Stimulated activated CD4-positive, alpha-beta T cell treated with anti-CD3 and anti-CD28 coated beads, Interleukin-15, amount 100 ng/mL, for 1 hour (primary cell): ENCODE measurements at places on chromosomes 7 and 10.

DNA sequence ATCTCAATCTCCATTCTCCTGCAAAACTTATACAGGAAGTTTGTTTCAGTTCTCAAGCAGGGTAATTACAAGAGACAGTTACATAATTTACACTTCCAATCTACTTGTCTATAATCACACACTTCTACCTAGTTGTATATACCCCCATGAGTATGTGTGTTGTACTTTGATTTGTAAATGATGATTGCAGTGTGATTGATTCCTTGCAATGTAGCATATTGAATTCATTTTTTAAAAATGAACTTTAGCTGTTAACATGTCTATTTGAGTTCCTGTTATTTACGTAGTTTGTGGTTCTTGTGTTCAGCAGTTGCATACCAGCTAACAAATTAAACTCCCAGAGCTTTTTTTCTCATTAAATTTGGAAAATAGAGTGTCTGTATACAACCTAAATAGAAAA is 102.5 kb upstream of the SAMD8 start:
- no peak for DNase-seq

DNA sequence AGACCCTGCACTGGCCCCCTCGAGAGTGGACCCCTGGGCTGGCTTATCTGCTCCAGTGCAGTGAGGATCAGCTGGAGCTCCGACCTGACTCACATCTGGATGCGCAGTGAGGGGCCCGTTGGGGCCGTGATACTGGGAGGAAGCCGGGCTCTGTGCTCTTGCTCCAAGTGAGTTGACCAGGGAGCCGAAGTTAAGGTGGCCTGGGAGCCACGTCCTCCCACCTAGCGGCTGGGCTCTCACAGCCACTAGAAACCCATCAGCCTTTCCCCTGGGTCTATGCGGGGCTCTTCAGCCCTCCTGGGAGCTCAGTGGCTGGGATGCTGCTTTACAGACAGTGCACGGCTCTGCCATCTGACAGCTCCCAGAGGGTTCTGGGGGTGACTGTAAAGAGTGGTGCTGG is 9.1 kb downstream of the ALKBH4 start:
- DNase-seq, result no peak

DNA sequence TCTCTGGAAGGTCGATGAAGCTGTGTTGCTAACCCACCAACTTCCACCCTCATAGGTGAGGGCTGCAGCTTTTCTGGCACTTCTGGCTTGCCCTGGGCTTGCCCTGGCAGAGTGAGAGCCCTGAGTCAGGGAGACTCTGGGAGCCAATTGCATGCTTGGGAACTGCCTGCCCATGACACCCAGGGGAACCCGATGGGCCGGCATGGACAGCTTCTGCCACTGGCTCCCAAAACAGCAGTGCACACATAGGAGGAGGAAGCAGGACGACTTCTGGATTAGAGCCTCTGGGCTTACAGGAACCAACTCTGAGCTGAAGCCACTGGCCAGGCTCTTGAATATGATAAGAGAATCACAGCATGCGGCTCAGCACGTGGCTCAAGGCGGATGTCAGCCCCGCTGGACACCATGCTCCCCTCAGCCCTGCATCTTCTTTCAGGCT is 135.2 kb upstream of the UNC5B start:
- DNase-seq, result no peak

DNA sequence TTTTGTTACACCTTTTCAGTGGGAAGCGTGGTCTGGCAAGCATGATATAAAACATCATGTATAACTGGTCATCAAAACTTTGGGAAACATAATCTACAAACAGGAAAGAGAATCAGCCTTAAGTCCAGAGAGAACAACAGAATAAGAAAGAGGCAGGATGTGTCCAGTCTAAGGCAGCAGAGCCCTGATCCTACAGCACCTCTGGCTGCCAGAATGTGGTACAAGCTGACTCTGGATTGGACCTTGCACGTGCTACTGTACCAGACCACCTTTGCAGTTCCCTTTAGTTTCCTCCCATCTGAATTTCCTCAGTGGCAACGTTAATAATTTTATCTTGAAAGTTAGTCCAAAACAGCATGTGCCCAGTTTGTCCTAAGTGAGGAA is 824.6 kb upstream of the IGFBP3 start:
- DNase-seq, result no peak

DNA sequence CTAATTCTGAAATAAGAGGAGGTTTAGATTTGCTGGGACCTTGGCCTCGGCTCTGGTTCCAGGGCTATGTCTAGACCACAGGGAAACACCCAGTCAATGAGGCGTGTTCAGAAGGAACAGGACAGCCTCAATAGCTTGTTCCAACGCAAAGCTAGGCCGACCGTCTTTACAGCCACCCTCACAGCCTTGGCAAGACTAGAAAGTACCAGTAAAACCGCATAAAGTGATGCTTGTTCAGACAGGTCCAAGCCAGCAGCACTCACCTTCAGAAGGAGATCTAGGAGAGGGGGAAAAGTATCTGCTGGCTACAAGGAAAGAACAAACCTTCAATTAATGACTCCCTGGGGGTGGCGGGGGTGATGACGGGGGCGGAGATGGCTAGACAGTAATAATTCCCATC is 50.1 kb upstream of the LMTK2 start:
- no peak for DNase-seq

GRCh38 chr7:77995717-77996116 is 197.1 kb downstream of the PHTF2 start:
- no peak for DNase-seq

GRCh38 chr7:106609416-106609815 is 51.5 kb downstream of the CCDC71L start:
- no peak for DNase-seq

GRCh38 chr10:33026422-33026821 is 68.4 kb upstream of the ITGB1 start:
- no peak for DNase-seq

DNA sequence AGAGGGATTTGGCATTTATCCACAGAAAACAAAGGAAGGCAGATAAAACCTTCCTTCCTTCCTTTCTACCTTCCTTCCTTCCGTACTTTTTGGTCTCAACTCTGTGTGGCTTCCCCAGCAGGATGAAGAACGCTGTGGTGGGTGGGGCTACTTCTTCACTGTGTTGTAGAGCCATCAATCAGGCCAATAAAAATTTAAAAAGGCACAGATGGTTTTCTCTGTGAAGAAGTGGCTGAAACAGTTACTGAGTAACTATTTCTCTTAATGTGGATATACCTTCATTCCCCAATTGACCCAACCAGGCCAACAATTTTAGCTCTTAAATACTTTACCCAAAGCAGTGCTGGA is 75.8 kb downstream of the ZNF92 start:
- DNase-seq, result no peak

- no peak for DNase-seq
Measured at GRCh38 chr10:118682533-118682932, 72.2 kb downstream of the CACUL1 start.

GRCh38 chr10:75634947-75635346 is 203.5 kb downstream of the LRMDA start:
- no peak for DNase-seq

DNA sequence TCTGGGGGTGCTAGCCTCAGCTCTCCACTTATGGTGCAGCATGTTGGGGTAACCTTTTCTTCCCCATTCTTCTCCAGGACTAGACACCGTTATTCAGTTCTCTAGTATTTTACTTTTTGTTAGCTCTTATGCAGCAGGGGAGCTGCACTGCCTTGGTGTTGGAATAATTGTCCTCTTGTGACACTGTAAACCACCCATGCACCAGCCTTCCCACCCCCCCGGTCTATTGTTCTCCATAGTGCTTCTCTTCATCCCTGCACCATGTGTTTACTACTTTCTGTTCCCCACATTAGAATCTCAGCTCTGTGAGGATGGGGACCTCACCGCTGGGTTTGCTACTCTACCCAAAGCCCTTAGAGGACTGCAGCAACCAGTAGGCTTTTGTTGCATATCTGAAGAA is 230.7 kb downstream of the RPS24 start:
- DNase-seq, result no peak

DNA sequence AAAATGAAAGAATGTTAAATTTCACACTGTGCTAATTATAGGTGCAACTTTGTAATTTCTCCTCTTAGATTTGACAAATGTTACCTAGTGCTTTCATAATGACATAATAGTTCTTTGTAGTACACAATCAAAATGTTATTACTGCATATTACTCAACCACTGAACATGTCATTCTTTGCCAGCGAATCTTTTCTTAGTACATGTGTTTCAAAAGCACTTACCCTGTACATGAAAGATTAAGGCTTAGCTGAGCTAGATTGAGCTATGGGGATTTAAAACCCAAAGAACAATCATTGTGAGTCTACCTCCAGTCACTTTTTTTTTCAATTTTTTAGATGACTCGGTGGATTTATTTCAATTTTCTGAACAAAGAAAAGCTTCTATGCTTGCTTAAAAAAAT is 123.5 kb upstream of the FERD3L start:
- no peak for DNase-seq

DNA sequence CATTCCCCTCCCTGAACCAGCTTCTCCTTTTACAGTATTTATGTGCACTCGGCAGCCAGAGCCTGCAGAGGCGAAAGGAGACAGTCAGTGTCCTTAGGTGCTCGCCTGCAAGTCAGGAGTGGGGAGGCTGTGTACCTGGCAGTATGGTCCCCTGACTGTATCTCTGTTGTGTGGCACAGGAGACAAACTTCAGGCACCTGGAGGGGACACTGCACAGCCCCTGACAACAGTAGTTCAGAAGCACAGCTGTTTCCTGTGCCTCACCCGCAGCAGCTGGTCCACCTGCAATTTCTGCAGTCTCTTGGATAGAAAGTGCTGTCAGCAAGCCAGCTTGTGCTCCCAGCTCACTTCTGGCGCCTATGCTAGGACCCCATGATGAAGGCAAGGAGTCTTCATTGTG is 73.4 kb upstream of the LAMB4 start:
- no peak for DNase-seq

GRCh38 chr7:108345710-108346336 is 110.4 kb downstream of the NRCAM start:
- no peak for DNase-seq

- DNase-seq, result no peak
Measured at GRCh38 chr10:34978080-34978479, 112.1 kb downstream of the CUL2 start.

DNA sequence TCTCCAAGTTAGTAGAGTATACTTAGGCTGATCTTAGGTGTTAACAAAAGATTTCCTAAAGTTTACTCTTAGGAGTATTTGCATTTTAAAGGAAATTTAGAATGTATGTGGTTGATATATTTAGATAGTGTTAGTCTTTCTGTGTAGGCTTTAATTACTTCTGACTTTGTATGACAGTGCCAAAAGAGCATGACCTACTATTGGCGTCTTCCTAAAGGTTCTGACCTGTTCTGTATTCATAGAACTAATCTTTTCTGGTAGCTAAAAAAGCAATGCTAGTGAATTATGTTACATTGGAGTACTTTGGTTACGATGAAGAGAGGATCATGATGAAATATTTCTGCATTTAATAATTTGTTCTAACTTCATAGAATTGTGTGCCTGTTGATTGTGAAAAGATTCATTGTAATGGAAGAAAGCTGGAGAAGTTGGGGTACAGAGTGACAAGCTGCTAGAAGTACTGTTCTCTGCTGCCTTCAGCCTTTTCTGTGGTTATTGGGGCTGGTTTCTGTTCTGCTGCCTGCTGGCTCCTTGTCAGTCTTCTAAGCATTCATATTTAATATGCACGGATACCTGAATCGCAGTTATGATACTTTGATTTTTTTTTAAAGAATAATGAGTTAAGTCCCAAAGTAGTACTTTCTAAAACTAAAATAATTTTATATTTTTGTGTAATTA is 13.2 kb downstream of the WAC start:
- no peak for DNase-seq

- DNase-seq, result peak; percentile 63
Measured at GRCh38 chr7:50359995-50360925, 55.7 kb downstream of the IKZF1 start.
